Activated effector memory CD4-positive, alpha-beta T cell treated with Interleukin-2 at 50 U/mL for 16 hours (primary cell): ENCODE measurements at places on chromosomes 16 and 17.

- DNase-seq = no peak
Observed at GRCh38 chr17:76501827-76502307, 644 bp upstream of the RHBDF2 start.

- no peak for DNase-seq
Observed at GRCh38 chr17:27240086-27240801, 53.7 kb upstream of the WSB1 start.

DNA sequence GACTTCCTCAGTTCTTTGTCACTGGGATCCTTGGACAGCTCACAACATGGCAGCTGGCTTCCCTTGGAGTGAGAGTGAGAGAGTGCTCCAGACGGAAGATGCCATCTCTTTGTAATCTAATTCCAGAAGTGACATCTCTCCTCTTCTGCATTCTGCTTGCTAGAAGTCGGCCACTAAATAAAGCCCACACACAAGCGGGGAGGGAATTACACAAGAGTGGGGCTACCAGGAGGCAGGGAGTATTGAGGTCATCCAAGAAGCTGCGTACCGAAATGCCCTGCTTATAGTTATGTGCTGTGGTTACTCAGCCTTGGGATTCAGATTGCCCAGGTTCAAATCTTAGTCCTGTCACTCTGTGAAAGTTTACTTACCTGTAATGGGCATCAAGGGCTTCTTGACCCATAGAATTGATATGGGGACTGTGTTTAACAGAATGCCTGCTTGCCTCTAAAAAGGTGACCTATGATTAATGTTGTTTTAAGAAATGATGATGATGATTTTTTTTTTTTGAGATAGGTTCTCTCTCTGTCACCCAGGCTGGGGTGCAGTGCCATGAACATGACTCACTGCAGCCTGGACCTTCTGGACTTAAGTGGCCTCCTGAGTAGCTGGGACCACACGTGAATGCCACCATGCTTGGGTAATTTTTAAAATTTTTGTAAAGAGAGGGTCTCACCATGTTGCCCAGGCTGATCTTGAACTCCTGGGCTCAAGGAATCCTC lies 120.9 kb upstream of the HS3ST2 start:
- DNase-seq = no peak

GRCh38 chr16:12160249-12160648 lies 183.7 kb downstream of the SNX29 start:
- no peak for DNase-seq

DNA sequence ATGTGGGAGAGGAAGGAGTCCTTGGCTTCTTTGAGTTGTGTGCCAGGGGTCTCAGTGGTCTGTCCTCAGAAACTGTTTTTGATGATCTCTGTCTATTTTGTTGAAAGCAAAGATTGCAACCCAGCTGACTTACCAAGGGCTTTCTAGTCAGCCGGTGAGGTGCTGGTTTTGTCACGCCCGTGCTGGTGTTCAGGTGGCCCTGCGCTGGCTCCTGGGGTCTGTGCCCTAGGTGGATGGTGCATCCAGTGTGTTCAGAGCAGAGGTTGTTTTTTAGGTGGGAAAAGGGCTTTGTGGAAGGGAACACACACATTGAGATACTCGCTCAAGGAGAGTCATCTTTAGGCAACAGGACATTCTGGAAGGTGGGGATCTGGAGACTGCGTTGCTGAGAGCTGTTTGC lies 51.0 kb downstream of the BANP start:
- no peak for DNase-seq

DNA sequence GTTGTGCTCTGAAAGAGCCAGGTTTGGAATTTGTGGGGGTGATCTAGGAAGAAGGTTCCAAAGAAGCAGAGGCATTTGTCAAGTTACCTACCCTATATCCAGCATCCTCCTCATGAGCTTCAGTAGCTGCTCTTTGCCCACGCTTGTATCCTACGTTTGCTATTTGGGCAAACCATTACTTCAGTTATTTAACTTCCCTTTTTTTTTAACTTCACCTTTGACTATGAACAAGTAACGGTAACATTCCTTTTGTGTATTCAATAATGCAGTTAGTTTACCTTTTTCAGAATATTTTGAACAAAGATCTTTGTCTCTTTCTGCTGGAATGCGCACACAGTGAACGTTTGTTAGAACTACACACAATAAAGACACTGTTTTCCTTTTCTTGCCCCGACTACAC lies 41.5 kb downstream of the CYB5B start:
- DNase-seq = no peak

DNA sequence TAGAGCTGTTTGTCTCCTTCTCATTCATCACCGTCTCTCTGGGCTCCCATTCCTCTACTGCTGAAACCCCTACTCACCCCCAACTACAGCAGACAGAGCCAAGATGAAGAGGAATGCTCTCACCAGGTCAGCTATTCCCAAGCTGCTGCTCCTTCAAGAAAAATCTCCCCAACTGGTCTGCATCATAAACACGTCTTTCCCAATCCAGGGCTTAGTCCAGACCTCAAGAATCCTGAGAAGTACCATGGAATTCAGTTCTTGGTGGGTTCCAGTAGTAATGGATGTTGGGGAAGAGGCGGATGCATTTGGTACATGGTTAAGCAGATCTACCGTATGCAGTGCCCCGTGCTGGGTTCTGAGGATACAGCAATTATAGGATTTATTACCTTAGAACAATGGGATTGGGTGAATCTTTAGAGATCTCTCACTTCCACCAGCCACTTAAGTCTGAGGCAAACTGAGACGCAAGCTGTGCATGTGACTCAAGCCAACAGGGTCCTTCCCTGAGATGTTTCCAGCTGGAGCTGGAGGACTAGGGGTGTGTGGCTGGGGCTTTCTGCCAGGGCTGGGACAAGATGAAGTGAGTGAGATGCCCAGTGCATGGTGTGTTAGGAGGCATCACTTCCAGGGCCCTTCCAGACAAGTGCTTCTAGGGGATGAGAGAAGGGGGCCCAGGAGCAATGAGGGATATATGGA lies 232.7 kb upstream of the CDH5 start:
- no peak for DNase-seq

GRCh38 chr16:22743401-22743800 lies 70.6 kb upstream of the HS3ST2 start:
- DNase-seq = no peak
